ENCODE measurements at places on chromosomes 4 and X.

- DNase-seq: no peak
Observed at GRCh38 chr4:82802911-82803310, 4.3 kb upstream of the SCD5 start.

- DNase-seq: peak; percentile 26
Observed at GRCh38 chrX:51336584-51336983, 4.0 kb downstream of the NUDT10 start.

DNA sequence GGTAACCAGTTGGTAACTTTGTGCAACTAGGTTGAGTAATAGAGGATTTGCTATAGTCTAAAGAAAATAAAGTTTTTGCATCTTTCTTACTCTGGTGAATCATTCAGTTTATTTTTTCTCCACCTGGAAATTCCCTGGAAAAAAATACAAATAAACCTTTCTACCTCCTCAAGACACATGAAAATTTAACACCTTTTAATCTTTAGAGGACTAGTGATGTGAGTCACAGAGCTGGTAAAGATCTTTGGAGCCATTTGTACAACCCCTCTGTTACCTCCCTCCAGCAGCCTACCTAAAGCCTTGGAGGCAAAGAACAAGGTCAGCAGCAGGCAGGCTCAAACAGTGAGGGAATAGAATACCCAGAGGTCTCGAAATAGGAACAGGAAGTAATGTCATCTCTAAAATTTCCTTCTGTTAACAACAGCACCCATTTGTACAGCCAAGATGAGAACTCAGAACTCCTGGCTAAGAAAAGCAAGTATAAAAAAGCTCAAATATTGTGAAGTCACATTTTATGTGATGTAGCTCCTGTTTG is 10.2 kb upstream of the MAOB start:
- DNase-seq: no peak

DNA sequence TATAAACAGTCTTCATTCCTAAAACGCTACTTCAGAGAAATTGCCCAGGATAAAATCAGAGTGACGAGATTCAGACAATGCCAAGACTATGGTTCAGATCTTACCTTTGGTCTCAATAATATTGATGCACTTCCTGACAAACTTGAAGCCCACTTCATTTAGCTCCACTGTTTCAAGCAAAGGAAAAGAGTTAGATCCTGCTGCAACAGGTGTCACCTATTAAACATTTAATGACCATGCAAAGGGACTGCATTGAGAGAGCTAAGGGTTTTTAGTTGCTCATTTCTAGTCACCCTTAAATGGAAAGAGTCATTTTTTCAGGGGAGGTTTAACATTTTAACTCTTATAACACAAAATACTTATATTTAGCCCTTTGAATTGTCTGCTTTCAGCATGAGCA is 239.5 kb downstream of the OPHN1 start:
- DNase-seq: no peak

GRCh38 chr4:154590329-154591006 is at the start of gene FGA:
Gene FGA (minus strand): TSS chr4:154590742. CDS start chr4:154590687, 55 bp downstream.
- no peak for DNase-seq

GRCh38 chrX:49876750-49877149 is 2.5 kb upstream of the USP27X start:
- peak; percentile 4 for DNase-seq

DNA sequence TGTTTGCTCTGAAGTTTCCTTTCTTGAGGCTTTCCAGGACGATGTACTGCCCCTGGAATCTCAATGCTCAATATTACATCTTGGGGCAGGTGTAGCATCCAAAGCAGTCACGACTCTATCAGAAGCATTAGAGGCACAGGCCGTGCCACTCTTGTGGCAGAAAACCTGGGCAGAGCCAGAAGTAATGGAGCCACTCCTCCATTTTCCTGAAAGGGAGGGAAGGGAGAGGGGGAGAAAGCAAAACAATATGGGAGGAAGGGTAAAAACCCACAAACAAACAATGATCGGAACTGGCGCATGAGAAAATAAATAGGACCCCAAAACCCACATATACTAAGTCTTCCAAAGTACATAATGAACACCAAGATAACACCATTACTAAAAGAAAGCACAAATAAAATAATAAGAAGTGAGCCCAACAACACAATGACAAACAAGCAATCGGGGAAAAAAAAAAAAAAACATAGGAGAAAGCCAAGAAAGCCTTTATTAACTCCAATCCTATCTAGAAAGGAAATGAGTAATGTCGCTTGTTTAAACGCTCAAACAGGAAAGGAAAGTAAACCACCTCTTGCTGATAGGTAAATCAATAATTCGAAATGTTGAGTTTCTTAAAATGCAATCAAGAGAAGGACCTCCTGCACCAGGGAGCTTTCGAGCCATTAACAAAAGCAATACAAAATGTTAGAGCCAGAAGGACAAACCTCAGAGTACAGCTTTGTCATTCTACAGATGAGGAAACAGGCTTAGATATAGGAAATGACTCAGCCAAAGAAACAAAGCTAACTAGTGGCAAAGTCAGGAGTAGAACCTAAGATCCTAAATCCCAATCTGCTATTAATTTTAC is 117.4 kb downstream of the ATRX start:
- no peak for DNase-seq

DNA sequence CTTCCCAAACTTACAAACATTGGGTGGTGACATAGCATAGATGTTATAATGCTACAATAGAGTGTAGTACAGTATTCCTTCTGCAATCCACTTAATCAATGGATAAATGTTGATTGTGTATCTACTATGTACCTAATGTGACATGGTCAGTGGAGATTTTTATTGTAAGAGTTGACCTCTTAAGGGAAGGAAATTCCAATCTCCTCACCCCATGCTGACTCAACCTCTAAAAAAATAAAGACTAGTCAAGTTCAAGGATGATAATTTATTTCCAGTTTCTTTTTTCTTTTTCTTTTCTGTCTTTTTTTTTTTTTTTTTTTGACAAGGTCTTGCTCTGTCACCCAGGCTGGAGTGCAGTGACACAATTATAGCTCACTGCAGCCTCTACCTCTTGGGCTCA is 206.5 kb upstream of the STS start:
- no peak for DNase-seq

GRCh38 chr4:162837679-162838078 is 329.0 kb downstream of the NAF1 start:
- no peak for DNase-seq

GRCh38 chrX:112832481-112833095 is 8.0 kb downstream of the AMOT start:
- DNase-seq: peak; percentile 91

- DNase-seq: no peak
Observed at GRCh38 chr4:101200561-101200960, 146.8 kb downstream of the PPP3CA start.

GRCh38 chr4:2643555-2643954 is 107.1 kb downstream of the FAM193A start:
- DNase-seq: no peak

GRCh38 chrX:21610168-21610567 is 48.0 kb downstream of the KLHL34 start:
- DNase-seq: no peak

DNA sequence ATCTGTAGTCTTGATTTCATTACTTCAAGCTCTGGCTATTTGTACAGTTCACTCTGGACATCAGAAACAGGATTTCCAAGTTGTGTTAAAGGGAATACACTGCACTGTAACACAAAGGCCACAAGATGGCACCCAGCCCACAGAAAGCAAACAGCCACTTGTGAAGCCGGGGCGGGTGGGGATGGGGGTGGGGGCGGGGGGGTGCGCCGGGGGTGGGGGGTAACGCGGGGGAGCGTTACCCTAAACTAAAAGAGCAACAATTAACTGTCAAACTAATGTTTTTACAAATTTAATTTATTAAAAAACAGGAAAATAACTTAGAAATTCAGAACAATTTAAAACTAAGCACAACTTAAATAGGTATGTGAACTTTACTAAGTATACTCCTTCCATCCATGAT is 27.3 kb downstream of the PRDX4 start:
- DNase-seq: no peak
